Right forelimb (tissue), 1 donor: ENCODE measurements at places on chromosomes 2 and 18.
A peak's percentile ranks its signal among the peaks of the same experiment; 100 is the strongest.

- no peak for DNase-seq
Measured at GRCh38 chr2:48238381-48238780, 291.6 kb upstream of the STON1 start.

DNA sequence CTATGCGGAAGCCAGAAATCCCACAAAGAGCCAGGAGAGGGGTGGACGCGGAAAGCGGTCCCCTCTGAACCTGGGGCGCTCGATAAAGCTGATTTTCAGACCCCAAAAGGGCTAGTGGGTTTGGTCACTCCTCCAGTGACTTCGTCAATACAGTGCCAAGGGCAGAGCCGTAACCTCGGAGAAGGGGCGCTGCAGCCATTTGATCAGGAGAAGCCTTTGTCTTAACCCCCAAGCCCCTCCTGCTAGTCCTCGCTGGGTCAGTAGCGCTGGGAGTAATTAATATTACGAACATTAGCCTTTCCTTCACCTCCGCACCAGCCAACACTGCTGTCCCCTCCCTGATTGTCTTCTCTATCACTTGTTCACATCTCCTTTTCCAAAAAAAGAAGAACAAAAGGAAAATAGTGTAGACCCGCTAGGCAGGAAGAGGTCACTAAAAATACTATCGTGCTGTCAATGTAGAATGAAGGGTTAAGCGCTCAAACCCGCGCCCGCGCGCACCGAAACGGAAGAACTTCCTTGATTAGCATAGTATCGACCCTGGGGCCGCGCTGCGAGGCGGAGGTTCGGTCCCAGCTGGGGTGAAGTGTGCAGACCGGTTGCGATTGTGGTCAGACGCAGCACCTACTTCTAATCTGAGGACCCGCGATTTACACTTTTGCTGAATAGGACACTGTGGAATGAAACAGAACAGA lies 63.2 kb upstream of the MAPRE2 start:
- peak; percentile 56 for DNase-seq

DNA sequence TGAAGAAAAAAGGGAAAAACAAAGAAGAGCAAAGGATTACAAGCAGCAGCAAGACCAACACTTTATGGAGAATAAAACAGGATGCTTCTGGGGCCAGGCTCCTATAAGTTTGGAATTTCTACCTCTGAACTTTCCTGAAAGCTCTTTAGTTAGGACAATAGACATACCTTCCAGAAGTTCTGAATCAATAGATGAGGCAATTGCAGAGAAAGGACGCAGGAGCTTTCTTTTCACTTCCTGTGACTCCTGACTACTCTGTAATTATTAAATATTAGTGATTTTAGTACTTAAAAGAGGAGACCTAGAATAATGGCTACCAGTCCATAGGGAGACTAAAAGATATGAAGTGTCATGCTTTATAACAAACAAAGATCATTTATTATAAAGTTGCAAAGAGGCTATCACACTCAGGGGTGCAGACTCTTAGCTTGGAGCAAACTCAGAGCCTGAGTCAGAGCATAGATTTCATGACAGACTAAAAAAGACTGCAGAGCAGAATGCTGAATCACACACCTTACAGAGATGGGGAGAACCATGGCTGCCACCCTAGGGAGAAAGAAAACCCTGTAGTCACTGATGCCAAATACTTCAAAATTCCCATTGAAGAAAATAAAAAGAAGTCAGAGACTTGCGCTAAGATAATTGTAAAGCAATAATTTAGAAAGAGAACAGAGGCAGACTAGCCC lies 52.5 kb upstream of the FAM136A start:
- no peak for DNase-seq

- no peak for DNase-seq
Measured at GRCh38 chr2:60312618-60313017, 240.8 kb downstream of the BCL11A start.

- DNase-seq = no peak
Measured at GRCh38 chr2:172761306-172761705, 25.7 kb downstream of the RAPGEF4 start.

DNA sequence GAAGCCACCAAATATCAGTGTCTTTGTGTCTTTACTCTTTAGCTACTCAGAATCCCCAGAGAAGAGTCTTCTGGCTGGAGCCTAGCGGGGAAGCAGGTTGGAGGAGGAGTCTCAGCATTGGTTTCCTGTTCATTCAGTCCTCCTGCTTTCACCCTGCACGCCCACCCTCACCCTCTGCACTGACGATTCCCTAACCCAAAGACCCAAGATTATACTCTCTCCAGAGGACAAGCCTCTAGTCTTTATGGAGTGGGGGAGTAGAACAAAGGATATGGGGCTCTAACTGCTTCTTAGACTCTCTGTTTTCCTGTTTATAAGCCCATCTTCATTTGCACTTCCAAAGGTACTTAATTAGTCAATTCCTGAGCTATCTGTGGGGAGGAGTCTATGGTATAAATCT lies 338.8 kb downstream of the AGPS start:
- no peak for DNase-seq

DNA sequence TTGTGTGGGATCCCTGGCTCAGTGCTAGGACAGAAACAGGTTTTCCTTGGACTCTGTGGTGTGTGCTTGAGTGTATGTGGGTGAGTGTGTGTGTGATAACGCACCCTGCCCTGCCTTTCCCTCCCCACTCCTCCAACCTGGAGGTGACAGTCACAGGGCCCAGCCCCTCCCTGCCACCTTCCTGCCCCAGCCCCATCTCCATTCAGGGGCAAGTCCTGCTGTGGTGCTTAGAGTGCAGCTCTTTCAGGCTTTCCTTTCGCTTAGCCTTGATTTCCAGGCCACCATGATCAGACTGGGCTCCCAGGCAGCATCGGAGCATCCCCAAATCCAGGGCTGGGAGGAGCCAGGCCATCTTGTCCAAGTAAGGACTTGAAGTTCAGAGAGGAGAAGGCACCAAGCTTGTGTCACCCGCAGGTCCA lies 185.2 kb downstream of the ZFP36L2 start:
- DNase-seq = peak; percentile 44

GRCh38 chr18:54911551-54911950 lies 47.7 kb downstream of the CCDC68 start:
- DNase-seq = no peak

DNA sequence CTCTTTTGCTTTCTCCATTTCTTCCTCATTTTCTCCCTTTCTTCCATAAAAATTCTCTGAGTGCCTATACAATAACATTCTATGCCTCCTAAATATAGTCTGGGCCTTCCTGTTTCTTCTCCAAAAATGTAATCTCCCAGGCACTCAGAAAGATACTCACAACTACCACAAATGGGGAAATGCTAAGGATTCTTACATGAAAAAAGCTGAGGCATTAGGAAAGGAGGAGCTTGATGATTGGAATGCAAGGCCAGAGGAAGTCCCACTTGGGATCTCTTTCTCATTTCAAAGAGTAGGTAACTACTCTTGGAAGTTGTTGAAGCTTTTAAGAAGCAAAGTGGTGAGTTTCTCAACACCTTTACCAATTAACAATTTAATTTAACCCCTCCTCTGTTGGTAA lies 3.4 kb downstream of the VSNL1 start:
- no peak for DNase-seq

- no peak for DNase-seq
Measured at GRCh38 chr2:24410976-24411375, 50.6 kb upstream of the ITSN2 start.

GRCh38 chr2:43217228-43218154 lies 8.9 kb downstream of the ZFP36L2 start:
- no peak for DNase-seq

- DNase-seq = no peak
Measured at GRCh38 chr18:31680831-31681568, 3.4 kb downstream of the B4GALT6 start.

GRCh38 chr2:85326406-85327159 lies 1.2 kb downstream of the TGOLN2 start:
- no peak for DNase-seq

- DNase-seq = no peak
Measured at GRCh38 chr2:170651624-170652325, 63.4 kb upstream of the SP5 start.

- DNase-seq = peak; percentile 46
Measured at GRCh38 chr2:240569523-240569997, 1.3 kb downstream of the RNPEPL1 start.

- no peak for DNase-seq
Measured at GRCh38 chr2:151851761-151852160, 23.5 kb upstream of the ARL5A start.

DNA sequence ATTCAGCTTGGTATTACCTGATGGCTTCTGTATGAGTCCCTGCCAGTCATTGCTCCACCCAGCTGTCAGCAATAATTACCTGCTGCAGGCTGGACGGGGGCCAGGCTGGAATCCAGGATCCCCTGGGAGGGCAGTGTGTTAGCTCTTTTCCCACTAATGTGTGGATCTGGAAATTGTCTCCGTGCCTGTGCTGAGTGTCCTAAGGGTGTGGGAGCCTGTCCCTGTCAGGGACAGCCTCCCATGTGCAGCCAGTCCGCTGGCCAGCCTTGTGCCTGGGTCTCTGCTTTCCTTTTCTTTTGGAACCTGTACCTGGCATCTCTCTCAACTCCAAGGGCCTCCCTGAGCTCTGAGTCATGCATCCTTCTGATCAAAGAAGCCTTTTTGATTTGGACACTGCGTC lies 107.2 kb upstream of the SPRED2 start:
- DNase-seq = no peak

DNA sequence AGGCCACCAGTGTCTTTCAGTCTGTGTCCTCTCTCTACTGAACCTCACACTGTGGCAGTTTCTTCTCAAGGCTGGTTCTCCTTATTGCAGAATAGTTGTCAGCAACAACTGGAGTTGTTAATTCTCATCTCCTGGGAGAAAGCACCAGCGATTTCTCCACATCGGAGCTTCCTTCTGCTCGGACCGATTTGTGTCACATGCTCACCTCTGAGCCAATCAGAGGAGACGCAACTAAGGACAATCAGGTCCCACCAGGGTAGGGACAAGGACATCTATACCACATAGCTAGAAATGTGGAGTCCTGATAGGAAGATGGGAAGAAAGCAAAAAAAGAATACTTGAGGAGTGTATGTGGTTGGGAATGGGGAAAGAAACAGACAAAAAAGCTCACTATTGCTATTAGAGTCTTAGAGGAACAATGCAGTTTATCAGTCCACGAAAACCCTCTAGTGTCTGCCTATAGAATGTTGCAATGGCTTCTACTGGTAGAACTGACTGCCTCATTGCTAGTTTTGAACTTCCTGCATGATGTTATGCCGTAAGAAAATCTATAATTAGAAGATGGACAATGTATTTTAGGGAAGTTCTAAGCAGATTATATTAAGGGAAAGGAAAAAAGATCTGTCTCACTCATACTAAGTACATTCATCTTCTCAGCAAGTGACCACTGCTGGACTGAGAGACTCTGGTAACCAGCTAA lies 169.7 kb downstream of the CDCA7 start:
- no peak for DNase-seq

- DNase-seq = no peak
Measured at GRCh38 chr2:236040600-236041328, 127.4 kb downstream of the GBX2 start.

DNA sequence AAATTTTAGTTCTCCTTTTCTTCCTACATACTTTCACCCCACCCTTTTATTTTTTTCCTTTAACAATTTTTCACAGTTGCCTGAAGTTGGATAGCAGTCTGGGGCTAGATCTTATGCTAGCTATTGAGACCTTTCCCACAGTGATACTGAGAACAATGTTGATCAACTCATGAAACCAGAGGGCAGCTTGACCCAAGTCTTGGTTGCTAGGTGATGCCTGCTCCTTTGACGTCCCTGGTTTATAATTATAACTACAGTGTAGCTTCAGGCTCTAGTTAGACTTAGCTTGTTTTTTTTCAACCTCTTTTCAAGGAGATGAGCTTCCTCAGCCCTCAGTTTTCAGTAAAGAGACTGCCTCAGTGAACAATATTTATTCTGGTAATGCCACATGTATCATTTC lies 648.5 kb downstream of the IRS1 start:
- DNase-seq = no peak

- no peak for DNase-seq
Measured at GRCh38 chr2:25794544-25795276, 83.6 kb downstream of the ASXL2 start.

GRCh38 chr2:25105336-25106085 lies 62.9 kb downstream of the POMC start:
- DNase-seq = no peak

DNA sequence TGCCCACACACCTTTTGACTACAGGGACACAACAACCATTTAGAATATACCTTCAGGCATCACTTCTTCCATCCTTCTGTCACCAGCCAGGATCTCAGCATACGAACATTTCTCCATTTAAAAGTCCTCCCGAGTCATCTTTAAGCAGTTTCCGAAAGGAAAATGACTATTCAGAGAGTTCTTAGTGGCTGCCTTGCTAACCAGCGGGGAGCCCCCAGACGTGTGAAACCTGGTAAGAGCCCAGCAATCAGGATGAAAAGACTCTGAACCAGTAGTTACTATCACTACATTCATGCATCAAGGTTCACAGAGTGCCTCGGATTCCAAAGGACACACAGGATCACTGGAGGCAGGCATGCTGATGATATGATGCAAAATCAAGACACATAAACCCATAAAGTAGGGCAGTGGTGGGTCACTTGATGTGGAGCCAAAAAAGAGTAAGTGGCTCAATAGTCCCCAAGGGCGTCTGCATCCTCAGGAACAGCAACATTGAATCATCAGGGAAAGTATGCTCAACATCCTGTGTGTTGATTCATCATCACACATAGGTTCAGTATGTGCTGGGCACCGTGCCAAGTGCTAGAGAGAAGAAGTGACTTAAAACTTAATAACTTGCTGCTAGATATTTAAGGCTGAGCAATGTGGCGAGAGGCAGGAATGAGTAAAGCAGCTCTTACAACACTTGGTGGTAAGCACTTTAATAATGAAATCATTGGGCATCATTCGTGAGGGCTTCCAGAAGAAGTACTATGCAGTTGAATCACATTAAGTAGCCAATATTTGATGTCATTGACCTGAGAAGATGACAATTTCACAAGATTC lies 4.4 kb downstream of the CCL20 start:
- peak; percentile 52 for DNase-seq

DNA sequence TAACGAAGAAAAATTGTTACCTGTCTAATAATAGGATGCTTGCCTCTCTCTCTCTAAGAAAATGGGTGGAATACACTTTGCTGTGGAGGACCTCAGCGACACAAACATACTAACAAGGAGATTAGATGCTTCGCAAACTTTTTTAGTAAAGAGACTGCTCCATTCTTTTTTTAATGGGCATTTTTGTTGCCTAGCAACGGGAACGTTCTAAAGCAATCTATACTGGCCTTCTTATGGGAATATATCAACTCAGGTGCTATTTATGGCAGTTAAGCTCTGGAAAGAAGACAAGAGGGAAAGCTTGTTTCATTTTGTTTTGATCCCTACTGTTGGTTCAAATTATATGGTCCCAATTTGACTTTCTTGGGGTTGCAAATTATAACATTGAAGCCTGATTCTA lies 86.8 kb upstream of the CBLN2 start:
- no peak for DNase-seq

- DNase-seq = no peak
Measured at GRCh38 chr2:71629273-71629672, 175.9 kb downstream of the DYSF start.

GRCh38 chr2:151673016-151673415 lies 61.3 kb downstream of the NEB start:
- DNase-seq = no peak

- no peak for DNase-seq
Measured at GRCh38 chr2:100791936-100792308, 28.0 kb upstream of the NPAS2 start.

- DNase-seq = no peak
Measured at GRCh38 chr2:239663364-239663924, 262.6 kb upstream of the HDAC4 start.
